HS-5 (cell line): ENCODE measurements at places on chromosomes 16 and 17.

- DNase-seq = no peak
Observed at GRCh38 chr16:84507011-84507982, 2.8 kb upstream of the MEAK7 start.

DNA sequence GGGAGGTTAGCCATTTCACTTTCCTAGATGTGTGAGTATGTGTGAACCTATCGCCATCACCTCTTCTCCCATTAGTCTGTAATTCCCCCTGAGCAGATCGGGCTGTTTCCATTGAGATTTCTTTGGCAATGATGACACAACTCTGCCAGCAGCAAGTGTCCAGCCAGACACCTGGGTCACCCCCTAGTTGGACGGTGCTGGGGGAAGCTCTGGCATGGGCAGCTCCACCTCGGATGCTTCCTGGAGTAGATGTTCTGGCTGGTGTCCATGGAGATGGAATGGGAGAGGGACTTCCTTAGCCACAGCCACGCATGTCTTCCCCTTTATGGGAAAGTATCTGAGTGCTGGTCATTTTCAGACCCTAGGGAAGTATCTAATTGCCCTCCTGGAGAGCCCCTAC is 247.9 kb upstream of the RPL38 start:
- DNase-seq = no peak

DNA sequence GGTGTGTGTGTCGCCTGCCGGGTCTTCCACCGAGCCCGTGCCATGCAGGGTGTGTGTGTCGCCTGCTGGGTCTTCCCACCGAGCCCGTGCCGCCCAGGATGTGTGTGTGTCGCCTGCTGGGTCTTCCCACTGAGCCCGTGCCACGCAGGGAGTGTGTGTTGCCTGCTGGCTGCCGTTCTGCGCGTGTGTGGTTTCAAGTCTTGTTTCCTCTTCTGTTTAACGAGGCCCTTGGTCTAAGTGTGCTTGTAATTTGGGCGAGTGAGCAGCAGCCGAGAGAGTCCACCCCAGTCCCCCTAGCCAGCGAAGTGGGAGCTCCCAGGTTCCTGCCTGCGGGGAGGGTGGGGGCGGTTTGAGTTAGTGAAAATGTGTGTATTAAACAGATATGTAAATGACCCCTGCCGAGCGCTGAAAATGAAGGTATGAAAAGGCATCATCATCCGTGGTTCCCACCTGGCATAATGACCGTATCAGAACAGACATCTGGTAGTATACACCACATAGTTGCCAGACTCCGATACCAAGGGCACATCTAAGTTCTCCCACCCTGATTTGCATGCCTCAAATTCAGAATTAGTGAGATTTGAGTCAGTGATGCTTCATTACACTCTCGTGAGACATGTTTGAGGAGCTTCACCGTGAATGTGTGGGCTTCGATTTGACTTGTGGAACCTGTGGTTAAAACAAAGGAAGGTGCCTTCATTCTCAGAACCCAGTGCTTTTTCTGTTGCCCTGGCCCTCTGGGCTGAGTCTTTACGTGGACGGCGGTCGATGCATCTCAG is 114.5 kb upstream of the CHMP6 start:
- DNase-seq = no peak

DNA sequence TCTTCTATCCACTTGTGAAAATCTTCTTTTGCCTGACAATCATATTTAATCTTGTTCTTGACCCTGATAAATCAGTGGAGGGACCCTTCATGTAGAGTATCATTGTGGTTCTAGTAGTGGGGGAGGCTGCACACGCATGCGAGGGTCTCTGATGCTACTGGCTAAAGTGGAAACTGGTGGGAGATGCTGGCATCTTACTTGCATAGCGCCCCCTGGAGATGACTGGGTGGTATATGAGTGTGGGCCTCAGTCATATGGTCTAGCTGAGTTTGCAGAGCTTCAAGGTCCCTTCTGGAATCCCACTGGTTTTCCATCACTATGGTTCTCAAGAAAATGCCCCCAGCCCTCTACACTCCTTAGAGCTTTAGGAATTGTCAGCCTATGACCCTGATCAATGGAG is 236.4 kb upstream of the AXIN2 start:
- no peak for DNase-seq

GRCh38 chr17:62188713-62189112 is 123.6 kb upstream of the MED13 start:
- DNase-seq = no peak

GRCh38 chr16:48862087-48862532 is 252.1 kb upstream of the N4BP1 start:
- DNase-seq = no peak

- DNase-seq = peak; percentile 76
Observed at GRCh38 chr17:933312-934073, 46.1 kb downstream of the NXN start.

DNA sequence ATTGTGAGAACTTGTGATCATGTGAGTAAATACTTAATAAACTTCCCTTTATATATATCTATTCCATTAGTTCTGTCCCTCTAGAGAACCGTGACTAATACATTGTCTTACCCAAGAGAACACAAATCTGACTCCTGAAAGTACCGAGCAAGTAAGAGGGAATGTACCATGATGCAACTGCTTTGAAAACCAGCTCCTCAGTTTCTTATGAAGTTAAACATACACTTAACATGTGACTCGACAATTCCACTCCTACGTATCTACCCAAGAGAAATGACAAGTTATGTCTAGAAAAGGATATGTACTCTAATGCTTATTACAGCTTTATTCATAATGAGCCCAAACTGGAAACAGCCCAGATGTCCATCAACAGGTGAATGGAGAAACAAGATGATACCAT is 8.8 kb upstream of the GJD3 start:
- no peak for DNase-seq

DNA sequence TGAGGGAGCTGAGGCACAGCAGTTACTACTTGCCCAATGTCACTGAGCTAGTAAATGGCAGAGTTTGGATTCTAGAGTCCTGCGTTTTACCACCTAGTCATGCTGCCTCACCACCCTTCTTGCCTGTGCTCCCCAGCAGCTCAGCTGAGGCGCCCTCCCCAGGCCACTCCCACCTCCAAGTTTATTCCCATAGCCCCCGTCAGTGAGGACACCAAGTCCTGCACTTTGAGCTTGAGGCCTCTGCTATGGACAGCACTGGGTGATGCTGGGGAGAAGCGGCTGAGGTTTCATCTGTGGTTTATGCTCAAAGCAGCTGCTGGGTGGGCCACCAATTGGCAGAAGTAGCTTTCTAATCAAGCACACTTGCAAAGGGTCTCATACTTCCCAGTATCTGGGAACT is 36.7 kb downstream of the TMEM238L start:
- DNase-seq = no peak

DNA sequence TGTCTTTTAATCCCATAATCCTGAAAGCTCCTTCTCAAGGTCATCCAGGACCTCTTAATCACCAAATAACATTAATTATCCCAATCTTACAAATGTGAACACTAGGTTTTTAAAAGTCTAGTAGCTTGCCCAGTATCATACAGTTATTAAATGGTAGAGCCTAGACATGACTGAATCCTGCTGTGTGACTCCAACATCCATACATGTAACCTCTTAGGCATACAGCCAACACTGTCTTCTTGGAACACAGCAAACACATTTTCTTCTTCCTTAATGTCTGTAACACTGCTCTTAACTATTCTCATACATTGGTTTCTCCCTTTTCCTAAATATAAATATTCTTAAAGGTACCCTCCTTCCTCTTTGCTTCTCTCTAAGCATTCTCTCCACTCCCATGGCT is 13.7 kb downstream of the BRIP1 start:
- no peak for DNase-seq

DNA sequence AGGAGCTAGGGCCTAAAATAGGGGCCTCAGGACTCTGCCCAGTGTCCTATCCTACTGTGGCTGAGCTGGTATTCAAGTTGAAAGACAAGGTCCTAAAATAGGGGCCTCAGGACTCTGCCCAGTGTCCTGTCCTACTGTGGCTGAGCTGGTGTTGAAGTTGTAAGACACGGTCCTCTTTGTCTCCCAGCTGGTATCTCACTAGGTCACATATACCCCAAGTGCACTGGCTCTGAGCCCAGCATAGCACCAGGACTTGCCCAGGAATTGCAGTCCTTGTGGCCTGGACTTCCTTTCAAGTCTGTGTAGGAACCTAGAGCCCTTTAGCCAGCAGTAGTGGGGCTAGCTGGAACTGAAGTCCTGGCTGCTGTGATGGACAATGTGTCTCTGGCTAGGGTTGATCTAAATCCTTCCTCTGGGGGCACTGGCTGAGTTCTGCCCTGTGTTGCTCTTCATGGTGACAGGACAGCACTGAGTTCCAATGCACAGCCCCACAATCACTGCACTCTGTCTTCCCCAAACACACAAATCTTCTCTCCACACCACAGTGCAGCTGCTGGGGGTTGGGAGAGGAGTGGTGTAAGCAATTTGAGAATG is 260.5 kb downstream of the HAPSTR1 start:
- DNase-seq = no peak

GRCh38 chr16:57589374-57589773 is 39.1 kb upstream of the ADGRG1 start:
- DNase-seq = no peak

DNA sequence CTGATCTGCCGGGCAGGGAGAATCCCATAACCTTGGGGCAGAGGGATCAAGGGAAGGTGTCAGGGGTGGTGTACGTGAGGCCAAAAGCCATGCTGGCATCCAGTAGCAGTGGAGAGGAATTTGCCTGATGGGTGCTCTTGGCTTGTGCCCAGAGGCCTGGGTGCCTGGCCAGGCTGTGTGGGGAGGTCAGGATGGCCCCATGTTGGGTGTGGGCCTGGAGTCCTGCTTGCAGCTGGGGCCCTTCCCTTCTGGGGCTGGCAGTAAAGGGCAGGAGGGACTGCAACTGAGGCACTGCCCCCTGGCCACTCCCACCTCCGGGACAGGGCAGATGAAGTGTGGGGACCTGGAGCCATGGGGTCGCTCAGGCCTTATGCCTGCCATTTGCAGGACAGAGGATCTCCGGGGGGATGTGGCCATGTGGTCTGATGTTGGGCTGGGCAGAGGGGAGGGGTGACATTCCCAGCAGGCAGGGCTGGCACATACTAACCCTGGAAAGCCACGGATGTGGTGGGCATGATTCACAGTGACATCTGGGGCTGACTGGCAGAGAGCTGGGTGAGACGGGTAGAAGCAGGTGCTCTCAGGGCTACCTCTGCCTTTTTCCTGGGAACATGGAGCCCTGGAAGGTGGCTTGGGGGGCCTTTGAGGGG is 3.5 kb downstream of the FMNL1 start:
- no peak for DNase-seq

GRCh38 chr16:61887903-61888302 is 148.3 kb downstream of the CDH8 start:
- DNase-seq = no peak

DNA sequence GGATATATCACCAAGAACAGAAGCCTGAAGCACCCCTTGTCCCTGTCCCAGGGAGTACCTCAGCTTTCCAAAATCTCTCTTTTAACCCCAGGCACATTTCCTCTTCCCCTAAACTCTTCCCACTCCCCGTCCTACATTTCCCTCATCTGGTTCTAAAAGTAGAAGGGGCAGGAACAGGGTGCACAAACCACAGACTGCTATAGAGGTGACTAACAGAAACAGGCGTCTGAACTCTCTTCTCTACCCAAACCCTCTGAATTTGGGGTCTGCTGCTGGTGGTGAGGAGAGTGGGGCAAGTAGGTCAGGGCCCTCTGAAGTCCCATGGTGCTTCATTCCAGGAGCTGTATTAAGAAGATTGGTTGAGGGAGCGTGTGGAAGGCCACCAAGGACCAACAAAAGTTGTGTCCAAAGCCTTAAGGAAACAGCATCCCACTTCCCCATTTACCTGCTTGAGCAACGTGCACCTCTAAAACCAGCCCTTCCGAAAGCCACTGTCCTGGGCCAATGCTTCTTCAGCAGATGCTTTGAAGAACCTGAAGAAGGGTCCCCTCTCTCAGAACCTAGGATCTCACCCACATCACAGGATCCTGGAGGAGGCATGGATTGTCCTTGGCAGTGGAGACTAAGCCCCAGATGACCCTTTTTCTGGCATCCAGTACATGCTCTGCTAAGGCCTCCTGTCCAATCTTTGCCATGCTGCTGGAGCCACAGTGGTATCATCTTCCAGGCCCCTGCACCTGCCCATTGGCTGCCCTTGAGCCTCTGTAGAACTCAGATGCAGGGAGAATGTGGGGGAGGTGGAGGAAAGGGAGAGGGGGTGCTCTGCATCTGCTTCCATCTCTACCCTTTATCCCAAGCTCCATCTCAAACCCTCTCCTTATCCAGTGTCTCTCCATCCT is 5.7 kb upstream of the NR1D1 start:
- no peak for DNase-seq

GRCh38 chr16:22007509-22008214 is at the start of gene MOSMO:
TSS of gene MOSMO (plus strand) at chr16:22008111. CDS start at chr16:22008302, 191 bp downstream.
- no peak for DNase-seq

- no peak for DNase-seq
Observed at GRCh38 chr16:85856585-85856984, 42.4 kb upstream of the IRF8 start.

GRCh38 chr17:5846001-5846400 is 224.2 kb upstream of the WSCD1 start:
- DNase-seq = no peak

- no peak for DNase-seq
Observed at GRCh38 chr17:58303971-58304749, 23.4 kb upstream of the MPO start.

GRCh38 chr17:50830352-50830751 is 5.0 kb upstream of the WFIKKN2 start:
- no peak for DNase-seq

DNA sequence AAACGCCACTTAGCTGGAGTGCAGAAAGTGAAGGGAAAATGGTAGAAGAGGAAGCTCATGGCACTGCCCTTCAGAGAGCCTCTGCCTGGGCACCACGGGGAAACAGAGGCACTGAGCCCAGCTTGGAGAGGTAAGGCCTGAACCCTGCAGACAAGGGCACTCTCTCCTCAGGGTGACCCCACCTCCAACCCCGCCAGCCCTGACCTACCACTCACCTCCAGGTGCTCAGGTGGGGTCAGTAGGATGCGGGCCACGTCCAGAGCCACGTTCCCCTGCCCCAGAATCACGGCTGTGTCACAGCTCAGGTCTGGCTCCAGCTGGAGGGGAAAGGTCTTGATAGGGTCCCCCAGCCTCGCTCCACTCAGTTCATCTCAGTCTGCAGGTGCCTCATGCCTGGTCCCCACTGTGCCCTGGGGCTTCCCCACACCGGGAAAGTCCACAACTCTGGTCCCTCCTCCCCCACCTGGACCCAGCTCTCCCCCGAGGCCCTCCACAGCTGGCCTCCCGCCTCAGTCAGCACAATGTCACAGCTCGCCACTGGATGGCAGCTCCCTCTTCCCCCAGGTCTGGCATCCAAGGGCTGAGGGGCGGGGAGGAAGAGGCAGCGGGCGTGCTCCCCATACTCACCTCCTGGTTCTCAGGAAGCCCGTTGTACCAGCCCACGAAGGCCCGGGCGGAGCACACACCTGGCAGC is 6.0 kb upstream of the GRIN2C start:
- DNase-seq = no peak

- DNase-seq = no peak
Observed at GRCh38 chr17:42585353-42585752, 7.8 kb upstream of the PSMC3IP start.

- DNase-seq = no peak
Observed at GRCh38 chr16:28280881-28281836, 11.2 kb upstream of the SBK1 start.

DNA sequence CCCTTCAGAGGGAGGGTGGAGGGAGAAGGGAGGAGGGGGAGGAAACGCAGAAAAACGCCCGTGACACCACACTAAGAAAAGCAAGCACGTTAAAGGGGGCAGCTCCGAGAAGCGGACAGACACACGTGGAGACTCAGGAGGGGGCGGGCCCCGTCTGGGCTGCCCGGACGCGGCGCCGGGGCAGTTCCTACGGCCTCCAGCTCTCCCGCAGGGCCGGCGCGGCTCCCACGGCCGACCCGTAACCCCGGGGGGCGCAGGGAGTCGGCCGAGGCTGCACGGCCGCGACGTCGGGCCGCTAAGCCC is 362 bp downstream of the KLHDC4 start:
- DNase-seq = no peak

- DNase-seq = no peak
Observed at GRCh38 chr17:61064087-61064951, 335.3 kb upstream of the TBX2 start.
